ENCODE measurements at places on chromosomes 1 and 21.
A peak's percentile ranks its signal among the peaks of the same experiment; 100 is the strongest.

GRCh38 chr1:201955729-201956143 is 433 bp downstream of the TIMM17A start:
- DNase-seq, result no peak

- DNase-seq, result no peak
Measured at GRCh38 chr1:182671750-182672486, 12.5 kb downstream of the RGS8 start.

DNA sequence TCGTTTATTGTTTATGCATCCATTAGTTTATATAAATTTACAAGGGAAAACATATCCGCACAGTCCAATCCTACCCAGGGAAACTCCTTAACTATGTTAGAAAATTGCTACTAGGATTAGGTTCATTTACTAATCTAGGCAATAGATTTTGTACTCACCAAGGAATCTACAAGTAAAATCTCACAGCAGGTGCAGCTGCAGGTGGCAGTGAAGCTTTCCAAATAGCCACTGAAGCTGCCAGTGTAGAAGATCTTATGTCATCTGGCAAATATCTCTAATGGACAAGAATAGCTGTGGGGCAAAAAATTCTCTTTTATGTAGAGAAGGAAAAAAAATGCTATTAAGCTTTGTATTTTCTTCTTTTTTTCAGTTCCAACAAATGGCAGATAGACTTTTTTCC is 963.4 kb upstream of the ADGRL4 start:
- no peak for DNase-seq

GRCh38 chr21:44441581-44442265 is 13.6 kb upstream of the LRRC3 start:
- DNase-seq, result peak; percentile 4

DNA sequence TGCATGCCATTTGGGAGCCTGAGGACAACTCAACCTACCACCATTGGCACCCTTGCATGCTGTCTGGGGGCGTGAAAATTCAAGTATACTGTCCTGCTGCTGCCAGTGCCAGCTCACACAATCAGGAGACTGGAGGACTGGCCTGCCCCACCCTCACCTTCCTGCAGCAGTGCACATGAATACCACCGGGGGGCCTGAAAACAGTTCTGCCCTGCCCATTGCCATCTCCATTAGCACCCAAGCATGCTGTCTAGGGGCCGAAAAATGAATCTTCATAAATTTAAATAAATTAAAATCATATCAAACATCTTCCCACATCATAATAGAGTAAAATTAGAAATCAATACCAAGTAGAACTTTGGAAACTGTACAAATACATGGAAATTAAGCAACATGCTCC is 322.1 kb upstream of the TMPRSS15 start:
- DNase-seq, result no peak

DNA sequence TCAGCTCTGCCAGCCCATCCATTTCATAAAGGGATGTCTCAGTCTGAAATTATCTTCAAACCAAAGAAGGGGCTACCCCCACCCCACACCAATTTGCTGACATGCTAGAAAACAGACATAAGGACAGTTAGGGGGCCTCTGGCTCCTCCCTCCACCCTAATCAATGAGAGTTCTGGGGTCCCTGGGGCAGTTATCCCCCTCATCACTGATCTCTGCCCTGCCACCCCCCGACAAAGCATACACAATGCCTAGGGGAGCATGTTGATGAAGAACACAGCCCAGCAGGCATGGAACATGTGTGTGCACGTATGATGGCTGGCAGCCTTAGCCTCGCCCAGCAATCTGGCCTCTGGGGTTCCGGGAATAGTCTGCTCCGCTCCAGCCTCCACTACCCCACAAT is 58.9 kb downstream of the RHBG start:
- no peak for DNase-seq

DNA sequence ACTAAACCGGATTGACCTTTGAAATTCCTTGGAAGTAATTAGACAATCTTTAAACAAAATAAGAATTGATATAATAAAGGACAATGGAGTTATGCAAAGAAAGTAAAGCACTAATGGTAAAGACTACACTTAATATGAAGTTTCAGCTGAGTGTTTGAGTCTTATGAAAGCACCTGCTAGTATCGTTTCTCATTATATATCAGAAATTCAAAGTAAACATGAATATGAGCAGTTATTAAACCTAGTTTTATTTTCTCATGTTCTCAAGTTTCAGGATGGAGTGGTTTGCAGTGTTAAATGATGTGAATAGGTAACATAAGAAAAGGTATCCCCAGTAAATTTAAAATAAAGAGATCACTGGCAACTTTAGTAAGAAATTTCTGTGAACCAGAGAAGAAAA is 188.6 kb downstream of the ZP4 start:
- no peak for DNase-seq

GRCh38 chr1:174190691-174191199 is 31.4 kb downstream of the RABGAP1L start:
- no peak for DNase-seq

GRCh38 chr1:229199261-229200243 is 71.4 kb upstream of the RAB4A start:
- no peak for DNase-seq

DNA sequence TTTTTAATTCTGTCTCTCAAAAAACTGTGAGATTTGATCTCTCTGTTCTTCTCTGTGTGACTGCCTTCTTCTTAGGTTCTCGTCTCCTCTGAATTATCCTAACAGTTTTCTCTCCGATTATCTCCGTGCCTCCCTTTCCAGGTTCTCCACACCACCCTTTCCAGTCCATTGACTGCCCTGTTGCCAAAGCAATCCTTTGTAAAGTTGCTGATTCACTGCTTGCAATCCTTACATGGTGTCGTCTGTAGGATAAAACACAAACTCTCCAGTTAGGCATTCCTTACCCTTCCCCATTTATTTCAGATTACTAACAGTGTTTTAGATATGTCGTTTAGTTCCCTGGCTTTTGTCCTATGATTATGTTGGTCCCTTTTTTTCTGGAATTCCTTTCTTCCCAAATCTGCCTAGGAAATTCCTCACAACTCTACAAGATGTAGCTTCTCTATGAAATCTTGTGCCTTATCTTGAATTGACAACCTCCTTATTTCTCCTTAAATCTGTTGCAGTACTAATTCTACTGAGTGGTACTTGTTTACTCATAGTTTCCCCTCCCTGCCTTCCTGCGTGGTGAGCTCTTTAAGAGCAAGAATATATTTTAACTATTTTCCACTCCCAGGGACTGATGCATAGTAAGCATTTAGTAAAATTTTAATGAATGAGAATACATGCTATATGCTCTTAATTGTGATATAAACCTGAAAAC is 22.3 kb downstream of the RCOR3 start:
- no peak for DNase-seq

All from left cardiac atrium (tissue), 4 donors.